NCI-H2029 treated with DMSO at 0.1 percent for 48 hours (cell line): ENCODE measurements at places on chromosomes 7 and 10.

DNA sequence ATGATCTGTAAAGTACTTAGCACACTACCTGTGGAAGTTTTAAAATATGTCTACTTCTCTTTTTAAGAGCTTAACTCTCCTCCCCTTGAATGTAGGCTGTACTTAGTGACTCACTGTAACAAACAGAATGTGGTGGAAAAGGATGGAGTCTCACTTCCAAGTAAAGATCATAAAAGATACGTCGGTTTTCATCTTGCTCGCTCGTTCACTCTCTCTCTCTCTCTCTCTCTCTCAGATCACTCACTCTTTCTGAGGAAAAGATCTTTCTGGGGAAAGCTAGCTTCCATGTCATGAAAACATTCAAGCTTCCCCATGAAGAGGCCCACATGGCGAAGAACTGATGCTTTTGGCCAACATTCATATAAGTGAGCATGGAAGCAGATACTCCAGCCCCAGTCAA lies 5.5 kb downstream of the CHUK start:
- no peak for DNase-seq

DNA sequence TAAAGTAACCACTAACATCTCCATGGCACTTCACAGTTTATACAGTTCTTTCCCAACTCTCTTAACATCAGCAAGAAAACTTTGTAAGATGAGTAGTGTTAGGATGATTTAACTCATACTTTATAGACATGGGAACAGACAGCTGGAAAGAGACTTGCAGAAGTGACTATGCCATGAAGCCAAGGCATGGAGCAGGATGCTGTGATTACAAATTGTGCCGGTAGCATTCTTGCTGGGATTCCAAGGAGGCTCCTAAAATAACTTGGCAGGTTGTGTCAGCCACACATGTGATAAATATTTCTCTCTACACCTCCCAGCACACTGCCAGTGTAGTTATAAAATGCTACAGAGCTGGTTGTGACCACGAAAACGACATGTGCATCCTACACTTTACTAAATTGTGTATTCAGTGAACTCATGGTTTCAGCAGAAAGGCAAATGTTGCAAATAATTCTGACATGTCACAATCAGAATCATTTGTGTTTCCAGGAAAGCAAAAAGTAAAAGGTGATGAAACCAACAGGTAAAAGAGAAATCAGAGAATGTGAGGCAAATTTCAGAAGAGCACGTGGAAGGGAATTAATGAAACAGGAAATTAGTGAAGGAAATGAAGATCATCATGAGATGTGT lies 5.6 kb upstream of the CYP3A4 start:
- DNase-seq = no peak

DNA sequence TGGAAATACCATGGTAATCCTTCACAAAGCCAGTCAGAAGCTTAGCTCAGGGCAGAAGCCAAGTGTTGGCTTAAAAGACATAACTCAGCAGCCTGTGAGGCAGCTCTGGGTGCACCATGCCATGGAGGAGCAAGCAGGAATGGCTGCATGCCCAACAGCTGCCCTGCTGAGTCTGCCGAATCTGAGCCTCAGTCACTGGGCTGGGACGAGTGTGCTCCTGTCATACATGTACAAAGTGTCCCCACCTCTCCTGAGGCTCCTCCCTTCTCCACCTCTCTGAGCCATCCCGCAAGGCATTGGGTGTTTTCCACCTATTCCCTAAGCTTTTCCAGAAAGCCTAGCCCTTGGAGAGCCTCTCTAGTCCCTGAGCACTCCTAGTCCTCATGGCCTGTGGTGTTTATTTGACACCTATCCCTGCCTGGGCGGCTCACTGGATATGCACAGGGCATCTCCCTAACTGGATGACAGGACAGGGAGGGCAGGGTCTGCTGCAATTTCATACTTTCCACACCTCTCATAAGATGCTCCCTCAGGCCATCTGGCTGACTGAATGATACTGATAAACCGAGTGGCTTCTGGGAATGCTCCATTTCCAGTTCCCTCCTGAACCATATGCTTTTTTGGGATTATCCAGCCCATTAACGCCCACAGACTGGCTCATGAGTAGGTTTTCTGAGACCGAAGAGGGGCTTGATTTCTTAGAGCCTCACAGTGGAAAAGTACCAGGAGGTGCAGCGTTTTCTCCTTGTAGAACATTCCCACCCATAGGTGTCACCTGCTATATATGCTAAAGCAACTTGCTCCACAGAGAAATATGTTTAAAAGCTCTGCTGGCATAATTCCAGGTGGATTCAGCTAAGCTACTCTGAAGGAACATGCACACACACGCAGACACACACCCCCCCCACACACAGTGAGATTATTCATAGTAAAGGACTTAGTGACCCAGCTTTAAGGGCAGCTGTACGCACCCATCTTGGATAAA lies 199.3 kb downstream of the SNX10 start:
- DNase-seq = no peak

DNA sequence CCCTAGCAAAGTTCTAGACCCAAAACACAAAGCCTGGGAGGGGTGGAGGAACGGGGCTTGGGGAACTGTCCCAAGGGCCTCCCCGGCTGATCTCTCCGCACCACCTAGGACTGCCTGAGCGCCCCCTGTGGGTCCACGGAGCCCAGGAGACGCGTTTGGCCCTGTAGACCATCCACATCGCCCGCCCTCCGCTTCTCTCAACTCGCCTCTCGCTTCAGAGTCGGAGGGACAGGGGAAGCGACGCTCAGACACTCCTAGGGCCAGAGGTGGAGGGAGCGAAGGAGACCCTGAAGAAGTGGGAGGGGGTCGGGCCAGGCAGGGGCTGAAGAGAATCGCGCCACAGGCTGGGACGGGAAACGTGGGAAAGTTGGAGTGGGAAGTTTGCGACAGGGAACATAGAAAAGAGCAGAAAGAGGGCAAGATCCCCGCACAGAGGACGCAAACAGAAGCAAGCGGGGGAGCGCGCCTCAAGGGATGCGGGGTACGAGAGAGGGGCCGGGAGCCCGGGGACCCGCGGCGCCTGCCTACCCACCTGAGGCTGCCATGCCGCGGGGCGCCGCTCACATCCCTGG lies 378 bp downstream of the PIK3AP1 start:
- DNase-seq = no peak

- no peak for DNase-seq
Measured at GRCh38 chr10:101558204-101558603, 29.9 kb downstream of the POLL start.

- DNase-seq = no peak
Measured at GRCh38 chr7:14368285-14368684, 378.8 kb upstream of the ETV1 start.

GRCh38 chr10:13087601-13087985 lies 12.4 kb upstream of the OPTN start:
- DNase-seq = no peak

DNA sequence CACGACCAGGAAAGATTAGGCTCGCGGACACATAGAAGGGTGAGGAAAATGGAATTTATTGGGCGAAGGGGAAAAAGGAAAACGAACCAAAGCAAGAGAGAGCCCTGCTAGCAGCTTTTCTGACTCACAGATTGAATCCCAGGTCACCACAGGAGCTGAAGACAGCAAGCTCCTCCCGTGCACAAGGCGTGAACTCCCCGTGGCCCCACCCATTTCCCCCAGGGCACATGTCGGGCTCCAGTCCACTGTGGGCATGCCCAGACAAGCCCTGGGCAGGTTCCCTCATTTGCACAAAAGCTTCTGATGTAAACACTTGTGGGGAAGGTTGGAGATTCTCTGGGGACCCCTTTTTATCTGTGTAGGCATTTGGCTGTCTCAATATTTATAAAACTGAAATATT lies 582.4 kb downstream of the SUGCT start:
- no peak for DNase-seq

- DNase-seq = no peak
Measured at GRCh38 chr10:60267802-60268201, 121.9 kb downstream of the ANK3 start.

DNA sequence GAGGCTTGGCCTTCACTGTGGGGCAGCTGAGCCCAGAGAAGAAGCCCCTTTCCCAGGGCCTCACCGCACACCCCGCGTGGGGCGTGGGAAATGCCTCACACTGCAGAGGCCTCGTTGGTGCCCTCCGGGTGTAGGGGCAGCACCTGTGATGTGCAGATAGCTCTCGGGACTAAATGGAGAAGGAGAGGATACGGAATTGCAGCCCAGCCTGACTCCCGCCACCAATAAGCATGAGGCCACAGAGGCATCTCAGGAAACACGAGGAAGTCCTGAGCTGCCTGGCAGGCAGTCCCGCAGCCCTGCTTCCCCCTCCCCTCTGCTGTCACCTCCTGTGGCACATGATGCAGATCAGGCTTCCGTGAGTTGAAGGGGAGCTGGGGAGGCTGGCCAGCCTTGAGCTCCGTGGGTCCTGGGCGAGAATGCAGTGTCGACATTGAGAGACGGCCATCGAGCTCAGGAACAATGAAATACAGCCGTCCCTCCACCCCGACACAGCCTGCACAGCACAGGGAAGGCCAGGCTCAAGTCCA lies 59.6 kb upstream of the PPP2R2D start:
- DNase-seq = no peak

- DNase-seq = no peak
Measured at GRCh38 chr7:73518470-73518869, 3.6 kb downstream of the BAZ1B start.

DNA sequence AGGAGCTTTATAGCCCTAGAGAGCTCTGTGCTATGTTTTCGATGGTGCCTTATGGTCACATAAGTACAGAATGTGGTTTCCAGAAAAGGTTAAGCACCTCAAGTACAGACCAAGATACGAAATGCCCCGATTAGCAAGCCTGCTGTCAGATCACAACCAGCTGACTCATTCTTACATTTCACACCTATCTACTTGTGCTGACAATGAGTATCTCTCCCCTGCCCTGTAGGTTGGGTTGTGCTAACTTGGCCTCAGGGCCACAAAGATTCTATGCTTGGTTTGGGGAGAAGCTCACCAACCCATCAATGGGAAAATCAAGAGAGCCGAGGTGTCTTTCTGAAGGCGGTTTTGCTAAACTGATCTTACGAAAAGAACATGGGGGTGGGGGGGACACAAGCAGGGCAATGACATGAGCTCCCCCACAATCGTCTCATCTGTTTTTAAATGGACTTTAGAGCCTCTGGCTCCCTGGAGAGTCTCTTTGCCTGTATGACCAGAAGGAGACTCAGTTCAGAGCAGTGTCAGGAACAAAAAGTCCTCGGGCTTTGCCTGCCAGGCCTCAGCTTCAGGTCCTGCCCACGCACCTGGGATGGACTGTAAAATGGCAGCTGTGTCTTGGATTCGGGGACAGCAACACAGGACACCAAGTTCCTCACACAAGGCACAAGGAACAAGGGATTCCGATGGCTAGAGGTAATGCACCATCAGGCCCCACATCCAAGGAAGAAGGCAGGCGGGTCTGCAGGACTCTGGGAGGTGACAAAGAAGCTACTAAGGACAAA lies 55.1 kb downstream of the FAM53B start:
- DNase-seq = no peak

DNA sequence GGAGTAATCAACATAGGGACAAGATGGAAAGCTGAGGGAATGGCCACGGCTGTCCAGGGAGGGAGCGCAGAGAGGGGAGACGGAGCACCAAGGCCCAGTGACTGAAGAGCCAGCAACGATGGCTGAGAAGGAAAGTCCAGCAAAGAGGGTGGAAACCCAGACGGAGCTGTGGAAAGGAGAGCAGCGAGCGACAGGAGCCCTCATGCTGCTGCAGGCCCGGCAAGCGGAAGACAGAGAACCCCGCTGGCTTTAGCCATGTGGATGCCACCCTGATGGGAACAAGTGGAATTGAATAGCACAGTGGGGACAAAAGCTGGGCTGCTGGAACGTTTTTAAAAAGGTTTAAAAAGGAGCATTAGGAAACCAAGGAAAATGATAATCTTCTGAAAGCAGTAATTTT lies 82.9 kb upstream of the DDC start:
- no peak for DNase-seq

- DNase-seq = no peak
Measured at GRCh38 chr10:10598297-10598696, 419.4 kb upstream of the CELF2 start.

GRCh38 chr10:97179731-97180362 lies 5.9 kb downstream of the SLIT1 start:
- DNase-seq = no peak

GRCh38 chr10:92849234-92849525 lies 860 bp downstream of the EXOC6 start:
- no peak for DNase-seq

DNA sequence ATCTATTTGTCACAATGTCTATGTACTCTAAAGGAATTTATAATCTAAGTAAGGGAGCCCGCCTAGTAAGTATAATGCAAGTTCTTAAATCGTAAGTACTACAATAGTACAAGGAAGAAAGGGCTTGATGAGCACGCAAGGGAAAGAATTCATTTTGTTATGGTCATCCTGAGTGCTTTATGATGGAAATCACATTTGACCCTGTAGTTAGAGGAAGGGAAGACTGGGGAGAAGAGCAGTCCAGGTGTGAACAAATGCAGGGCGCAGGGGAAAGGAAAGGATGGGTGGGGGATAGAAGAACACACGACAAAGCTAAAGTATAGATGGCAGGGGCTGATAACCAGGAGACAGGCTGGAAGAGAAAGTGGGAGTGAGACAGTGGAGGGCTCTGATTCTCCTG lies 88.2 kb upstream of the ARMC3 start:
- DNase-seq = no peak
